ENCODE measurements at places on chromosomes 13 and 19.

DNA sequence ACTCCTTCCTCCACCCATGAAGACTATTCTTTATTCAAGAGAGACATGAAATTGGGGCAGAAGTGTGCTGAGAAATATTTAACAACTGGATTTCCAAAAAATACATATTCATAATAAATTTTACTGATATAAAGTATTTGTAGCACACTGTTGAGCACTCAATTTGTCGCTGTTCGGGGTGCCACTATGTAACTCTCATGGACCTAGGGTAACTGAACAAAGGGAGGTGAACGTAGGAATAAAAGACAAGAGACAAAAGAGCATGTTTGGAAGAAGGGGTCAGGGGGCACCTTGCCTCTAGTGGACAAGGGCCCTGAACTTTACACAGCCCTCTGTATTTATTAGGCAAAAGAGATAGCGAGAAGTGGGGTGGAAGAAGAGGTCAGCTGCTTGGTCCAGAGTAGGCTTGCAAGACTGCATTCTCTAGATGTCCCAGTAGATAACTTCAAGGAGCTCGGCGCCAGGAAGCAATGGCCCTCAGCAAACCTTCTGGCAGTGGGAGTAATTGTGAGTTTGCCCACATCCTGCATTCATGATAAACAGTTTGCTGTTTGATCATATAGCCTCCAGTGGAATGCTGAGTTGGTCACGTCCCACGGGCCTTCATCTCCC is 4.5 kb upstream of the ZNF175 start:
- no peak for DNase-seq

- no peak for DNase-seq
Observed at GRCh38 chr19:48770266-48770665, 14.9 kb downstream of the FGF21 start.

GRCh38 chr13:49683489-49683888 is 7.8 kb downstream of the EBPL start:
- DNase-seq: no peak

- DNase-seq: no peak
Observed at GRCh38 chr13:73293913-73294523, 235.2 kb downstream of the KLF5 start.

- DNase-seq: no peak
Observed at GRCh38 chr13:32142956-32143375, 111.4 kb downstream of the FRY start.

GRCh38 chr19:34314437-34315313 is 50.3 kb upstream of the GPI start:
- no peak for DNase-seq

DNA sequence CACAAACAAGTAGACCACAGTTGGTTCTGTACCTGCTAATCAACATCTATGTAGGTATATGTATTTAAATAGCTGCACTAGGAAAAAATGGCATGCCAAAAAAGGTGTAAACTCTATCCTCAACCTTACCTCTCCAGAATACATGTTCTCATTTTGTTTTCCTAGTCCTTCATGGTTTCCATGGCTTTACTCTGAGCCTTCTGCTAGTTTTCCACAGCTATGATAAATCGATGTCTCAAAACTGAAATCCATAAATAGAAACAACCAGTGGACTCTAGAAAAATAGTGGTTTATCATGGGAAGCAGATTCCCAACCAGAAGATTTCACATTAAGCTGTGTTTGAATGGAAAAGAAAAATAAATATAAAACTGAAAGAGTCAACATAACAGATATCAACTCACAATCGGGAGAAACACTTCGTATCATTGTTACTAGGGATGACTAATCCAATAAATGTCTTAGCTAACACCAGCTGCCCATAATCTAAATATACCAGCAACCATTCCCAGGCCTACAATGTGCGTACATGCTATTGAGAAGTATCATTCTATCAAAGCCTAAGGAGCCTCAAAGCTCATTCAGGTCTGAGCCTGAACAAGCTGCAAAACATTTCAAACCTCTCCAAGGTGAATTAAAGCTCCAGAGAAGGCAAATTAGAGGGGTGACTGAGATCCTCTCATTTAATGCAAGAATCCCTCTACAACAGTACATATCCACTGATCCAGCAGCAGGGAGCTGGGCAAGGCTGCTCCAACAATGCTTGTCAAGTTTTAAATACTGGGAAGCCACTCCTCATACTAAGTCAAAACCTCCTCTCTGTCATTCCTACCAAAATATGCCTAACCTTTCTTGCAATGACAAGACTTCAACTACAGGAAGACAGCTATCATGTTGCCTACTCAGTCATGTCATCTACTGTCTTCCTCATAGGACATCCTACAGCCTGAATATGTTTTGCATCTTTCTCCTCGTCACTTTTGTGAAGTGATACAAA is 90.2 kb downstream of the KCTD12 start:
- DNase-seq: no peak

DNA sequence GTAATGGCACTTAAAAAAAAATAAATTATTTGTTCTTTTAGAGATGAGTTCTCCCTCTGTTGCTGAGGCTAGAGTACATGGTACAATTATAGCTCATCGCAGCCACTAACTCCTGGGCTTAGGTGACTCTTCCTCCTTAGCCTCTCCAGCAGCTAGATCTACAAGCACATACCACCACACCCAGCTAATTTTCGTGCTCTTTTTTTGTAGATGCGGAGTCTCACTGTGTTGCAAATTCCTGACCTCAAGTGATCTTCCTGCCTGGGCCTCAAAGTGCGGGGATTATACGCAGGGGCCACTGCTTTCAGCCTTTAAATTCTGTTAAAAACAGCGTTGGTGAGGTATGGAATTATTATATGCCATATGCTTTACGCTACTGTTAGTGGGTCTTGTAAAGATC is 2034.0 kb downstream of the OLFM4 start:
- no peak for DNase-seq

DNA sequence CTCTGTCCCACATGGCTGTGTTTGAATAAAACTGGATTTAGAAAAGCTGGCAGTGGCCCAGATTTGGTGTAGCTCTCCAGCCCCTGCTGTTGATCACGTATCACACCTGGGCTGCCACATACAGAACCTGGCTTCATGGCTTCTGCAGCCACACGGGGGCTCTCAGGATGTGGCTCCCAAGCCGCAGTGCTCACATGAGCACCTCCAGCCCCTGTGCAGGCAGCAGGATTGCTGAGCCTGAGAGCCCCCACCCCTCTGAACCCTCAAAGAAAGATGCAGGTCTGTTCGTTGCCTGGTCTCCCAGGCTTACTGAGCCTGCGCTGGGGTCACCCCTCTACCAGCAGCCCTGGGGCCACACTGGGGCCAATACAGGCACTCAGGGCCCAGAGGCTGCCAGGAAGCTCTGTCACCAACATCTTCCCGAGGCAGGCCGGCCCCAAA is 2.7 kb downstream of the PLEKHF1 start:
- no peak for DNase-seq

- peak; percentile 46 for DNase-seq
Observed at GRCh38 chr13:25744178-25744577, 307.6 kb downstream of the SHISA2 start.

DNA sequence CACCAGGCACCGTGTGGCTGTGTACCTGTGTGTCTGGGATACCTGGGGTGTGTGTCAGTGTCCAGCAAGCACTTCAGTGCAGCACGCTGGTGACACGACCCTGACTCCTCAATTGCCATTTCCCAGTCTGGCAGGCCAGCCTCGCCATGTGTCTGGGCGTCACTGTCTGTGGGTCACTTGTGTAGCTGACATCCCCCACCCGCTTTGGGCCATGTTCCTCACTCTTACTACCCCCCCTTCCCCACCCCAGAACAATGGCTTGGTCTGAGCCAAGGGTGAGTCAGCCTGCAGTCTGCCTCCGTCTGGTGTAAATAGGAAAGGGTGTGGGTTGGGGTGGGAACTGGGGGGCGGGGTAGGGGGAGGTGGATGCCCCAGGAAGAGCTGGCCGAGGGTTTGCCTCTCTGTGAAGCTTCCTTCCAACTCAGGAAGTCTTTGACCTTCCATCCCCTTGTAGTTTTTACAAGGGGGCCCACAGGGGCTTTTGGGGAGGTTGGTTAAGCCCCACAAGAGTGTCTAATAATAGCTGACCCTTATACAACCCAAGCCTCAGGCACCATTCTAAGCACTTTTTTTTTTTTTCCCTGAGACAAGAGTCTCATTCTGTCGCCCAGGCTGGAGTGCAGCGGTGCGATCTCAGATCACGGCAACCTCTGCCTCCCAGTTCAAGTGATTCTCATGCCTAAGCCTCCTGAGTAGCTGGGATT is 17.6 kb downstream of the NOVA2 start:
- peak; percentile 49 for DNase-seq

- no peak for DNase-seq
Observed at GRCh38 chr13:114044486-114044885, 70.6 kb upstream of the C13orf46 start.

DNA sequence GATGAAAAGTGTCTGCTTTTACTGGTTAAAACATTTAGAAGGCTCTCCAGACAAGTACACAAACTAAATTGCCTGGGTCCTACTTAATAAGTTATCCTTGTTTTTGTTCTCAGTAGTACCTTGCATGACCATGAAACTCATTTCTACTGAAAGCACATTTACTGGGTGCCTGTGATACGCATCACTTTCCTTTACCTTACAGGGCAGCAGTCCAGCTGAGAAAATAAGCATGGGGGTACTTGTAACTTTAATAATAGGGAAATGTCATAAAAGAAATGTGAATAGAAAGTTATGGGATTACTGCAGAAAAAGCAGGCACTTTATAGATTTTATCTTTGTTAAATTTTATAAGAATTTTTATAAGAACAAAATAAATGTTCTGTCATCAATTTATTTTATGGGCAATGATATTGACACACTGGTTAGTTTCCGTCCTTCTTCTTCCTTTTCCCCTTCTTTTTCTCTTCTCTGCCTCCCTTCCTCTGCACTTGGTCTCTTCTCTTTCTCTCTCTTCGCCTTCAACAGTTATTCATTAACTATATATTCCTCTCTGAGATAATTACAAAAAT is 107.3 kb upstream of the AKAP11 start:
- no peak for DNase-seq

GRCh38 chr13:110471833-110472162 is 89.7 kb downstream of the RAB20 start:
- DNase-seq: peak; percentile 38

DNA sequence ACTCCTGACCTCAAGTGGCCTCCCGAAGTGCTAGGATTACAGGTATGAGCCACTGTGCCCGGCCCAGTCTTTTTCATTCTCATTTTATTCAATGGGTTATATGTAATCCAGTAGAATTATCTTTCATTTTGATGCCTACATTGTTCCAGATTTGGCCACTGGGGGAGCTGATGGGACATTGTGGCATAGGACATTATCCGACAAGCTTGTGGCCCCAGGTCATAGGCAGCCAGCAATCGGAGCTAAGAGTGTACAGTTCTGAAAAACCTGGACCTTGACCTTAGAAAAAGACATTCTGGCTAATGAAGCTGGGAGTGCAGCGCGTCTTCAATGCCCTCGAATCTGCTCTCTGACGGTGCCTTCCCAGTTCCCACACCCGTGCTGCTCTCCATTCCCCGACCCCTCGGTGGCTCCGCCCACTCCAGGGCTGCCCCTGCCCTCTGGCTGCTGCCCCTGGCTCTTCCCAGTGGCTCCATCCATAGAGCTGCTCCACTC is 108.7 kb downstream of the TEX29 start:
- DNase-seq: no peak

DNA sequence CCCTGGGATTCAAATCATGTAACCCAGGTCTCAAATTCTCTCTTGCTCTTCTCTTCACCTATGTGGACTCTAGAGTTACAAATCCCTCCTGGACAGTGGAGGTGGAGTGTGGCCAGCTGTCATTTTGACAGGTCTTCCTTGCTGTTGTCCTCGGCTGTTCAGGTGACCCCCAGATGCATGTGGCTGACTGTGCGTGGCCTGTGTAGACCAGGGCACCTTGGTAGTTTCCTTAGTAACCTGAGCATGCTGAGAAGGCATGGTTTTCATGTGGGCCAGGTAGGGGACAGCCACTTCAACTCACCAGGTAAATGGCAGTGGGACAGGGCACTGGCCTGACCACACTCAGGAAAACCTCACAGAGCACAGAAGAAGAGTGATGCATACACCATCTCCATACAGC is 155.0 kb upstream of the TSHZ3 start:
- no peak for DNase-seq

DNA sequence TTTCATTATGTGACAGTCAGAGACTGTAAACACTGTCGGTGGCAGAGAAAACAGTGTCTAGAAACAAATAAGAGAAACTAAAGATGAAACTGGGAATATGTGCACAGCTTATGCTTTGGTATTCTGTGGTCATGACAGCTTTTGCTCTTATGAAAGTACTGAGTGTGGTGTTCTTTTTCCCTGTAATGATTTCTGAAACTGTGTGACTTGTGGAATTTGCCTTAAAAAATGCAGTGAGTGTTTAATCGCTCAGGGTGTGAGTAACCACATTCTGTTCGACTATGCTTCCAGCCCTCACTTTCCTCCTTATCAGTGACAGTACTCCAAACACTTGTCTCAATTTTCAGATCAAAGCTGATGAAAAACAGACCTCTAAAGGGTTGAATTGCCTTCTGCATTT is 66.9 kb upstream of the DIAPH3 start:
- DNase-seq: no peak

DNA sequence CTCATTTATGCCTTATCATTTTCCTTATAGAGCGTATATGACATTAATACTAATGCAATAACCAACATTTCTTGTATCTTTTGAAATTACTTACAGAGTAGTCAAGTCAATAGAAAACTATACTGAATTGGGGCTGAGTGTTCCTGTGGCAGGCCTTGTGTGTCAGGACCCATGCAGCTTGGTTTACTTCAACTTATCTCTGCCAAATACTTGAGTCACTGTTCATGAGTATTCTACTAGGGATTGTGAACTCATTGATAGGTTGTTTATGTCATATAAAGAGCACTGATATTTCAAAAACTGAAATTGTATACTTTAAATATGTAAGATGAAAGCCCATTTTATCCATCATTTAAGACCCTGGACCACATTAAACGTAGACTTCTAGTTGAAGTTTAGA is 688.6 kb upstream of the SLITRK1 start:
- DNase-seq: no peak

- DNase-seq: no peak
Observed at GRCh38 chr13:42393573-42394360, 121.8 kb downstream of the AKAP11 start.

- DNase-seq: no peak
Observed at GRCh38 chr13:84038001-84038400, 155.7 kb upstream of the SLITRK1 start.

- DNase-seq: no peak
Observed at GRCh38 chr19:6263735-6264444, 15.9 kb downstream of the MLLT1 start.

GRCh38 chr19:15109768-15110417 is 2.7 kb downstream of the SYDE1 start:
- DNase-seq: no peak

GRCh38 chr19:38736036-38736412 is 8.2 kb downstream of the CAPN12 start:
- DNase-seq: peak; percentile 40
